ENCODE measurements at places on chromosomes 5 and 9. TPM values are rescaled to one million over a fixed set of nuclear protein-coding genes. Genes with fewer than 3 reads are reported as not detected.

Gene SIGMAR1
- total RNA-seq = 26.1 TPM

Gene RAD50
- 30.8 TPM for total RNA-seq

Gene KCNT1
- 0.39 TPM for total RNA-seq

Gene PCDHGA1
- total RNA-seq = 0.39 TPM

Gene CRB2
- total RNA-seq = 0.10 TPM

Gene DDX4
- total RNA-seq = not detected

Gene ENTREP1
- total RNA-seq = 6.7 TPM

Gene TAF11L10
- not detected for total RNA-seq

Gene AK3
- 39.1 TPM for total RNA-seq

Gene GPR150
- total RNA-seq = not detected

Gene TMEM232
- total RNA-seq = 3.7 TPM

DNA sequence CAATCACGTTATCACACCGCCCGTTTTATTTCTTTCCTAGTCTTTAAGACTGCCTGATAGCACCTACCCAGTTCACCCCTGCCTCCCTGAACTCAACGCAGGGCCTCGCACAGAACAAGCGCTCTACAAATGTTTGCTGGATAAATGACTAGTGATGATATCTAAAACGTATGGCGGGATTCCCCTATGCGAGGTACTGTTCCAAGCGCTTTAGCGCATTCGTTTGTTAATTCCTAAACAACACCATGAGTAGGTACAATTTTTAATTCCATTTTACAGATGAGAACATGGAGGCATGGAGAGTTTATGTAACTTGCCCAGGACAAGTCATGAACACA is 6.6 kb downstream of the POU4F3 start:
- no peak for DNase-seq

DNA sequence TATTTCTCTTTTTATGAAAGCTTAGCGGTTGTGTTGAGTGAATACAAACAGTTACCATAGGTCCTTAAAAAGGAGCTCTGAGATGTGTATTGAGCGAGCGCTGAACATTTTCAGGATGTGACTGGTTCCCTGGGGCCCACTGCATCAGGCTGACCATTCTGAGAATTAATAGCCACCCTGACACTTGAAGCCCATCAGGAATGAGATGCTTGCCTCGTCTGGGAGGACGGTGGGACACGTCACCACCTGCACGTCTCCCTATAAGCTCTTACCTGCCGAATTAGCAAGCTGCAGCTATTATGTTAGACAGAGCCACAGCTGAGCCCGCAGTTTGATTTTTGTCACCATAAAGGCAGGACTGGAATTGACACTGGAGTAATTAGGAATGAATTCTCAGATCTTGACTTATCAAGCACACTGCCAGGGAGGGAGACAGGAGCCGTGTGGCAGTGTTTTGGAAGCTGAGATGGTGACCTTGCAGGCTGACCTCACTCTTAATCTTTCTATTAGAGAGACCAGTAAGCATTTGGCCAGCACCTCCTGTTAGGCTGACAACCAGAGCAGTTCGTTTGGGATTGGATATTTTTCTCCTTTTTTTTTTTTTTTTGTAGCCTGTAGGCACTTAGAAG is 373.1 kb upstream of the WWC1 start:
- DNase-seq = no peak

DNA sequence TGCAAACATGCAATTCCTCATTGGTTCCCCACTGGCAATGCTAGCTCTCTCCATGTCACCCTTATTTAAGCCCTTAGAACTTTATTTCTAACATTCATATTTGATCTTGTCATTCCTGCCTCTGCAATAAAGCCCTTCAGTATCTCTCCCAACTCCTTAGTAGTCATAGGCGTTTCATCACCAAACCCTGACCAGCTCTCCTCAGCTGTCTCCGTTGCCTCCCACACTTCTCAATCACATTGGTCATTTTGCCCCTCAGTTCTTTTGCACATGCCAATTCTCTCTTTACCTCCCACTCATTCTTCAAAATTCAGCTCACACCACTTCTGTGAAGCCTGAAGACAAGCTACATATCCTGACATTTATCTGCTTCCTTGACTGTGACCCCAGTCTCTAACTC is 2.8 kb upstream of the RUSC2 start:
- no peak for DNase-seq

DNA sequence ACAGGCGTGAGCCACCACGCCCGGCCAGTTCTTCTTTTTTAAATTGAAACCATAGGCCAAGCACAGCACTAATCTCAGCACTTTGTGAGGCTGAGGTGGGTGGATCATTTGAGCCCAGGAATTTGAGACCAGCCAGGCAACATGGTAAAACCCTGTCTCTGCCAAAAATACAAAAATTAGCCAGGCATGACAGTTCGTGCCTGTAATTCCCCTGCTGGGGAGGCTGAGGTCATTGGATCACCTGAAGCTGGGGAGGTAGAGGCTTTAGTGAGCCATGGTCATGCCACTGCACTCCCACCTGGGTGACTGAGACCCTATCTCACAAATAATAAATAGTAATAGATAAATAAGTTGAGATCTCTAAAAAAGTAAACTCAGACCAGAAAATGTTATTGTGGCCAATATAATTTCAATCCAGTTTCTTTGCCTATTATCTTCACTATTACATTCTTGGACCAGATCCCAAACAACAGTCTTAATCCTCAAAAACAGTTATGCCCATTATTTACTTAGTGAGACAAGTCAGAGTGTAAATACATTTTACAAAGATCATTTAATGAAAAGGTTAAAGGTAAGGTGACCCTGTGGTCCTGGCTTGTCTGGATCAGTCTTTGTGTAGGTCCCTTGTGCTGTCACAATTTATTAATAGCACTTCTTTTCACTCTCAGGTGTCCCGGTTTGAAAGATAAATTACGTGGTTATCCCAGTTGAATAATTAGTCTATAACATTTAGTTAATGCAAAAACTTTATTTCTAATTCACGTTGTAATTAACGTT is 53.6 kb downstream of the RAB24 start:
- no peak for DNase-seq

DNA sequence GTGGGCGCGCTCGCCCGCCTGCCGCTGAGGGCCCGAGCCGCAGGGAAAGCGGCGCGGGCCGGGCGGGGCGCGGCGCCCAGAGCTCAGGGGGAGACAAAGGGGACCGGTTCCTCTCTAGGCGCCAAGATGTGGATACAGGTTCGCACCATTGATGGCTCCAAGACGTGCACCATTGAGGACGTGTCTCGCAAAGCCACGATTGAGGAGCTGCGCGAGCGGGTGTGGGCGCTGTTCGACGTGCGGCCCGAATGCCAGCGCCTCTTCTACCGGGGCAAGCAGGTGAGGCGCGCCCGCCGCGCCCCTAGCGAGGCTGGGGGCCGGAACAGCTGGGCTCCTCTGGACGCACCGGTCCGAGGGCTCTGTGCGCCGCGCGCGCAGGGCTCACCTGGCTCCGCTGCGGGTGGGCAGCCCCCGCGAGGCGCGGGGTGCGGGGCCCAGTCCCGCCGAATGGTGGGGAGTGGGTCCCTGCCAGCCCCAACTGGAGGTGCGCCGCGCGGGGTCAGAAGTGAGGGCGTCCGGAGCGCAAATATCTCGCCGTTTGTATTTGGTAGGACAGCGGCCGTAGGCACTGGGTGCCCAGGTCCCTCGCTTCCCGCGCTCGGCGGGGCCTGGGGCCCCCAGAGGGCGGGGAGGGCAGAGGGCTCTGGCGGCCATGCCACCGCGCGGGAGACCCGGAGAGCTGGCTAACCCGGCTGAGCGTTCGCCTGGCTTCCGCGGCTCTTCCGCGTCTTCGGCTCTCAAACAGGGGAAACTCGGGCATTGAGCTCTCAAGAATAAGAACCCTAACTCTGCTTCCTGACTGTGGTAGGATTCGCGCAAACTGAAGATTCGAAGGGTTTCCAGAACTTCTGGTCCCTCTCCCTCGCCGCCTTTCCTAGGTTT is 607 bp downstream of the UHRF2 start:
- DNase-seq = no peak

DNA sequence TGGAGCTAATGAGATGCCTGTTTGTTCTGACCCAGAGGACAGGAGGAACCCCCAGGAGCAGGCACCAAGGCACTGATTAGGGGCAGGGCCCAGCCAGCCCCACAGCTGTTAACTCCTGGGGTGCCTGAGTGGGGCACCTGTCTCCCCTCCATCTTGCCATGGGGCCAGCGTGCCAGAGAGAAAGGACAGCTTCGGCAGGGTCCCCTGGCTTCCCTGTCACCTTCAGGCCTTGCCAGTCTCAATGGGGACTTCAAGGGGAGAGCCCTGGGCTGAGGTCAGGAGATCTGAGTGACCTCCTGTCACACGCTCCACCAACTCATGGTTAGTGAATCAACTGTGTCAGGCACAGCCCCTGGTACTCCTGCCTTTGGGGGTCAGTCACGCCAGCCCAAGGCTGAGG is 152.7 kb upstream of the MVB12B start:
- no peak for DNase-seq

DNA sequence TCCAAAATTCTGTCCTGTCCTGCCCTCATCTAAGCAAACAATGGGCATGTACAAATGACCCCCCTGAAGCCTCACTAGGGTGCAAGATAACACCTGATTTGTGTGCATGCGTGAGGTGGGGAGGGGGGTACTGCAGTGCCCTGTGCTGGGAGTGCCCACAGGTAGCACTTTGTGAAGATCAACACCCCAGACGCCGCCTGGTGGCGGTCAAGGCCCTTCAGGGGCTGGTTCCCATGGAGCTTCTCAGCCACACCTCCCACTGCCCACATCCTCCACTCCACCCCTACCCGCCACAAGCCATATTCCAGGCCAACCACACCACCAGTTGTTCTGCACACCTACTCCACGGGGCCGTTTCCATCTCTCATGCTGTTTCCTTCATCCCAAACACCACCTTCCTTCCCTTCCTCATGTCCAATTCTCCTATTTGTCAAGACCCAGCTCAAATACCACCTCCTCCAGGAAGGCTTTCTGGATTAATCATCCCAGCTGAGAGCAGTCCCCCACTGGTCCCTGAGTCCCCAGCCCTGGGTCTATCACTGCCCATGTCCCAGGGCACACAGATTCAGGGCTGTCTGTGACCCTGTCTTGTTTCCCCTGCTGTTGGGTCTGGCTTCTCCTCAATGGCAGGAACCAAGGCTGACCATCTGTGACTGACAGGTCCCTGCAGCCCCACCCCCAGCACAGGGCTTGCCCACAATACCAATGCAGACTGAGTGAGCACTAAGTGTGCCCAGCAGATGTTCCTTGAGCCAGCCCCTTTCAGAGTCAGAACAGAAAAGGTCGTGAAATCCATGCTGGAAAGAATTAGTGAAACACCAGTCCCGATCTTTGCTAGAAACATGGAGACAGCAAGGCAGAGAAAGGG is 178.4 kb downstream of the PAX5 start:
- no peak for DNase-seq

DNA sequence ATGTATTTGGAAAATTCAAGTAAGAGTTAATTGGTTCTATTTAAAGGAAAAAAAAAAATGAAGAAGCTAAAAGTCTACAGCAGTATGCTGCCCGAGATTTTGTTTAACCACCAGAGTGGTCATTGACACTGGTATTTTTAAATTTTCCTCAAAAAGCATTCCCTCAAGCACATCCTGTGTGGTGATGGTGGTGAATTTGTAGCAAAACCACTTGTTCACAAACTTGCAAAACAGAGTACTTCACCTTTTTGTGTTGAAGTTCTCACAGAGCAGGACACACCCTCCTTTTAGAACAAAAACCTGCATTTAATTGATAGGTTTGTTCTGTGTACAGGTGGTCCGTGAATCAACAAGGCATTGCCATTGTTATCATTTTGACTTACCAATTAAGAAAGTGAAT is 374.2 kb downstream of the EFNA5 start:
- no peak for DNase-seq

GRCh38 chr9:77384406-77384805 is 207.1 kb downstream of the VPS13A start:
- no peak for DNase-seq

DNA sequence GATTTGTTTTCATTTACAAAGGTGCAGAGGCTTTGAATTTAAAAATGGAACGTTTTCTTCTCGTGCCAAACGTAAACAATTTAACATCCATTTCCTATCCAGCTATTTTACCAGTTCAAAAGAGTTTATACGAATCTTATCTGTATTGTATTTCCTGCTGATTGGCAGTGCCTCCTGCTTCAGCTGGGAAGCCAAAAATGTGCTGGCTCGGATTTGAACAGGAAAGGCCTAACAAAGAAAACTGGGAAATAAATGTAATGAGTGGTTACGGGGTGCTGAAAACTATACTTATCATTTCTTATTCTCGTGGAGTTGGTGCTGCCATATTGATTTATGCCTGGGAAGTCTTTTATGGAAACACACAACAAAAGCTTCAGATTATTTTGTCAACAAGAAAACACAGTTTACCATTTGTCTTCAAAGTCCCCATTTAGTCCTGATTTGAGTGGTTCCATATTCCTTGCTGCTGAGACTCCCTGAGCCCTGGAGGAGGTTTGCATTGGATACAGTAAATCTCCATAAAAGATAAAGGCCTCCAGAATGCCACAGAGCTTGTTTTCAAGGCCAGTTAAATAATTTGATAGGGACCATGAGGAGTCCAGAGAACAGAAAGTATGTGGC is 507.4 kb downstream of the RASEF start:
- DNase-seq = peak; percentile 53

GRCh38 chr9:137237759-137238726 is 3.0 kb upstream of the TUBB4B start:
- DNase-seq = no peak

DNA sequence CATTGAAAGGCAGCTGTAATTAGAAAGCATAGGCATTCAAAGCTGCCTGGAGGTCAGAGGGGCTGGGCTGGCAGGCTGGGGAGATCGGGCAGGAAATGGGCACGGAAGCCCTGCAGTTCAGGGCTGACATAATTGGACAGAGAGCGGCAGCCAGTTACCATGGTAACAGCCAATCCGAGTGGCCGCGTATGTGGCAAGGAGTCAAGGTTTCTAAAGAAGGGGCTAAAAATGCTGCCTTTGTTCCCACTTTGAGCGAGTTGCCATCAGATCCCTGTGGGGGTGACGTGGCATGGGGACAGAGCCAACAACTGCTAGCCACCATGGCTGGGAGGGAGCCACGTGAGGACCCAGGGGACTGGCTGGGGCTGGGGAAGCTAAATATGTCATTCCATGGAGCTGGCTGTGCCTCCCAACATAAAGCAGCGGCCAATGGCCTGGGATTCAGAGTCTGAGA is 44.7 kb upstream of the NDFIP1 start:
- peak; percentile 70 for DNase-seq

GRCh38 chr5:110159202-110159601 is 469.5 kb downstream of the MAN2A1 start:
- no peak for DNase-seq

DNA sequence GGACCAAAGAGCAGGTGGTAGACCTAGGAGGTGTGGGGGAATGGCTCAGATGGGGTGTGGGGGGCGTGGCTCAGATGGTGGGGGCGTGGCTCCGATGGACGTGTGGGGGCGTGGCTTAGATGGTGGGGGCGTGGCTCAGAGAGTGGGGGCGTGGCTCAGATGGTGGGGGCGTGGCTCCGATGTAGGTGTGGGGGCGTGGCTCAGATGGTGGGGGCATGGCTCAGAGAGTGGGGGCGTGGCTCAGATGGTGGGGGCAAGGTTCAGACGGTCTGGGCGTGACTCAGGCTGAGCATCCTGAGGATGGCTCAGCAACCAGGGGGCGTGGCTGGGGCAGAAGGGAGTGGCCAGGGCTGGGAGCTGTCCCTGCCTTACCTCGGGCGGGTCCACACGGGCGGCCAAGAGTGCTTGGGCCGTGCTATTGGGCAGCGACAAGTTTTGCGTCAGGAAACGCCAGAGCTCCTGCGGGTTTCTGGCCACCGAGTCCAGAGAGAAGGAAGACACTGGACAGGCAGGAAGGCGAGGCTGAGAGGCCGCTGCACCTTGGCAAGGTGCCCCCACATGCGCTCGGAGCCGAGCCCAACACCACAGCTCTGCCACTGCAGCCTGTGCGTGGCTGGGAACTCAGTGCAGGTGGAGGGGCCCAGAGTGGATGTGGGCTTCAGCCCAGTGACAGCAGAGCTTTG is 5.9 kb downstream of the ABCA2 start:
- DNase-seq = no peak
